ENCODE measurements at places on chromosomes 13 and 19. TPM values are rescaled to one million over a fixed set of nuclear protein-coding genes. Genes with fewer than 3 reads are reported as not detected.

Gene KLK15
- not detected for total RNA-seq

Gene LYPD3
- 30.7 TPM for total RNA-seq

DNA sequence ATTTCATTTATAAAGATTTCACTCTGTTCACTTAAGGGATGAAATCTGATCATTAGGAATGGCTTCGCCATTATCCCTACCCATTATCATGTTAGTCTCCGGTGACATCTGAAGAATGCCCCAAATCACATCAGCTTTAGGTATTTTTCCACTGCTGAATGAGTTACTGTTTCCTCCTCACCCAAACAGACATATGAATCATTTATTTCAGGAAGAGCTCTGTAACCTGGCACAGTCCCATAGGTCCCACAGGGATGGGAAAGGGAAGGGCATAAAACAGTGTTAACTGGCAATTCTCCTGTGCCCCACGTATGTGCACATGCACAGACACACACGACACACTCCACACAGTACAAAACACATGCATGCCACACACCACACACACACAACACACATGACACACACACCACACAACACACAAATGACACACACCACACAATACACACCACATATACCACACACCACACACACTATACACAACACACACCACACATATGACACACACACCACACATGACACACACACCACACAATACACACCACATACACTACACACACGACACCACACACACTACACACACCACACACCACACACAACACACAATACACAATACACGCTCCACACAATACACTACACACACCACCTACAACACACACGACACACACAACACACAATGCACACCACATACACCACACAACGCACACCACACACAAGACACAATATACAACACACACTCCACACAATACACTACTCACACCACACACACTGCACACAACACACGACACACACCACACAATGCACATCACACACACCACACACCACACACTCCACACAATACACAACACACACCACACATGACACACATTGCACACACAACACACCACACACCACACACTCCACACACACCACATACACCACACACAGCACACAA is 15.4 kb downstream of the TMEM255B start:
- peak; percentile 64 for DNase-seq

DNA sequence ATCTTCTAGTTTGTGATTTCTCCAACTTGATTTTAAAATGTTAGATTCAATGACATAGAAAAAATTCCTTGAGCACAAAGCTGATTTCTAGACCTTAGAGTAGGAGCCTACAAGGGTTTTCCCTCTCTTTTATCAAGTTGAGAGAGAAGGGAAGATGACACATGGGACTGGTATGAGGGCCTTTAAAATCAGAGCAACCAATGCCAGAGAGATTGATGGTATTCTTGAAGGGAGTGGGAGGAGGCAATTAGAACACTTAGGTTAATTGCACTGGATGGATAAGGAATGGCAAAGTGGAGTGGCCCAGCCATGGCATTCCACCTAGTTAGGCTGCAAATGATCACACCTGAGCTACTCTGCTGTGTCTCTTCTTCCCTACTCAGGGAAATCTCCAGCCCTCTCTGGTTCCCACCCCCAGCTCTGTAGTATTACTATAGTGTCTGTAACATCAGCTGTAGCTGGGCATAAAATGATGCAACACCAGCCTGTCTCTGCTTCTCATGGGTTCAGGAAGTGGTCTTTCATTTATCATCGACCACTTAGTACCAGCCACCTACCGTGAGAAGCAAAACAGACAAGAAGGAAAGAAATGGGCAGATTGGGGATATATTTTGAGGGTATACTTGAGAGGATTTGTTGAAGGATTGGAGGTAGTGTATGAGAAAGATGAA is 333.6 kb downstream of the DLEU7 start:
- no peak for DNase-seq

- DNase-seq, result no peak
These were observed 1165.8 kb downstream of the OLFM4 start for GRCh38 chr13:54194233-54195024.

Data from mammary epithelial cell (primary cell).